ENCODE measurements at places on chromosomes 3 and 15.

DNA sequence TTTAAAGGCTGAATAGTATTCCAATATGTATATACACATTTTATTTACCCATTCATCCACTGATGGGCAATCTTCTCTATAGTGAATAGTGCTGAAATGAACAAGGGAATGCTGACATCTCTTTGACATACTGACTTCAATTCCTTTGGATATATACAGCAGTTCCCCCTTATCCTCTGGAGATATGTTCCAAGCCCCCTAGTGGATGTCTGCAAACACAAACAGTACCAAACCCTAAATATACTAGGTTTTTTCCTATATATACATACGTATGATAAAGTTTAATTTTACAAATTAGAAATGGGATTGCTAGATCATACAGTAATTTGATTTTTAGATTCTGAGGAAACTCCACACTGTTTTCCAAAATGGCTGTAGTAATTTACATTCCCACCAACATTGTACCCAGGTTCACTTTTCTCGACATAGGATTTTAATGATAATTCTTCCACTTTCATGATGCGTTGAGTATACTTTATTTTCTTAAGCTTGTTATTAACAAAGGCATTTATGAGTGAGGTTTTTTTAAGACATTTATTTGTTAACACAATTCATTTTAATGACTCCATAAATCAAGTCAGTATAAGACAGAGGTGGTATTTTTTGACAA is 38.2 kb downstream of the VPS13C start:
- peak; percentile 3 for DNase-seq

GRCh38 chr3:61438253-61439121 is 122.9 kb upstream of the PTPRG start:
- no peak for DNase-seq

DNA sequence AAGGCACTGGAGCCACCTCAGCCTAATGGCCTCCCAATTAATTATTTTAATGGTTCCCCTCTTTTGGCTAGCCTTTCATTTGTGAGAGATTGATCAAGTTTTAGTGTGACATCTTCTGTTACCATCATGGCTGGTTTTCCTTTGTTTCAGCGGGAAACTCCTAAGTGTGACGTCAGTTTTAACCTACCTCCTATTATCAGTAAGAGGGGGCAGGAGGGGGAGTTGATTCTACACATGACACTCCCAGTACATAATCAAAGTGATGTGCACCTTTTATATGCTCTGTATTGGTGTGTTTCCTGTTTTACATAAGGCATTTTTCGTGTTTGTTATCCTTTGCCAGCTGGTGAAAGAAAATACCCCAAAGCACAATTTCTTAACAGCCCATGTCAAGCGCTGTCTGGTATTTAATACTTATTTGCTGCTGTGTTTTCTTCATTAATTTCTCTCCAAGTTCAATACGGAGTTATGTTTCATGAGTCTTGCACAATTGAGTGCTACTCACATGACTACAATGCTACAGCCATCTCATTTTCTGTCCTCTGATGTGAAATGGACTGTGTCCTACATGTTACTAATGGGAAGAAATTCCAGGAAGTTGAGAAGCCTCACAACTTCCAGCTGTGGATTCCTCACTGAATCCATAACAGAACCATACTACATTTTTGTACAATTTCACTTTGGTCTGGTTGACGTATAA is 52.2 kb upstream of the POLR2M start:
- peak; percentile 73 for DNase-seq

DNA sequence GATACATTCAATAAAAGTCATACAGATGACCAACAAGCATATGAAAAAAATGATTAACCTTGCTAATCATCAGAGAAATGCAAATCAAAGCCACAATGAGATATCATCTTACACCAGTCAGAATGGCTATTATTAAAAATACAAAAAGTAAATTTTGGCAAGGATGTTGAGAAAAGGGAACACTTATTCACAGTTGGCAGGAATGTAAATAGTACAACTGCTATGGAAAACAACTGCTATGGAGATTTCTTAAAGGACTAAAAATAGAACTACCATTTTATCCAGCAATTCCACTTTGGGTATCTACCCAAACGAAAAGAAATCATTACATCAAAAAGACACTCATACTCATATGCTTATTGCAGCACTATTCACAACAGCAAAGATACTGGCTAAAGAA is 1121.8 kb downstream of the TBL1XR1 start:
- no peak for DNase-seq

GRCh38 chr3:185420762-185421161 is 57.8 kb downstream of the MAP3K13 start:
- DNase-seq = no peak

GRCh38 chr3:193863657-193864357 is 270.8 kb downstream of the OPA1 start:
- DNase-seq = peak; percentile 28

GRCh38 chr3:138197058-138197457 is 10.0 kb downstream of the ARMC8 start:
- peak; percentile 26 for DNase-seq

DNA sequence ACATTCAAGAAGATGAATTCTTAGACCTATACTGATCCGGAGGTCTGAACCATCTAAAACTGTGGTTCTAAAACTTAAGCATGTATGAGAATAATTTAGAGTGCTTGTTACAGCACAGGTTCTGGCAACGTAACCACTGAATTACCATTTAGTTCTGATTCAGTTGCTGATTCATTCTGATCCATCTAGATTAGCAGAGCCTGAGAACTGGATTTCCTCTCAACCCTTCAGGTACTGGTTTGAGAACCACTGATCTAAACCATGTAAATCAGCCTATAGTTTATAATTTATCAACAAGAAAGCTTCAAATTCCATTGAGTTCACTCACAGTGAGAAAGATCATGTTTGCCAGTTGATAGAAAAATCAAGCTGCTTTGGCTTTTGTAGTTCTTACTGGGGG is 1001.1 kb upstream of the EPHA6 start:
- DNase-seq = peak; percentile 7

- no peak for DNase-seq
Measured at GRCh38 chr3:49533786-49534519, 20.3 kb upstream of the BSN start.

DNA sequence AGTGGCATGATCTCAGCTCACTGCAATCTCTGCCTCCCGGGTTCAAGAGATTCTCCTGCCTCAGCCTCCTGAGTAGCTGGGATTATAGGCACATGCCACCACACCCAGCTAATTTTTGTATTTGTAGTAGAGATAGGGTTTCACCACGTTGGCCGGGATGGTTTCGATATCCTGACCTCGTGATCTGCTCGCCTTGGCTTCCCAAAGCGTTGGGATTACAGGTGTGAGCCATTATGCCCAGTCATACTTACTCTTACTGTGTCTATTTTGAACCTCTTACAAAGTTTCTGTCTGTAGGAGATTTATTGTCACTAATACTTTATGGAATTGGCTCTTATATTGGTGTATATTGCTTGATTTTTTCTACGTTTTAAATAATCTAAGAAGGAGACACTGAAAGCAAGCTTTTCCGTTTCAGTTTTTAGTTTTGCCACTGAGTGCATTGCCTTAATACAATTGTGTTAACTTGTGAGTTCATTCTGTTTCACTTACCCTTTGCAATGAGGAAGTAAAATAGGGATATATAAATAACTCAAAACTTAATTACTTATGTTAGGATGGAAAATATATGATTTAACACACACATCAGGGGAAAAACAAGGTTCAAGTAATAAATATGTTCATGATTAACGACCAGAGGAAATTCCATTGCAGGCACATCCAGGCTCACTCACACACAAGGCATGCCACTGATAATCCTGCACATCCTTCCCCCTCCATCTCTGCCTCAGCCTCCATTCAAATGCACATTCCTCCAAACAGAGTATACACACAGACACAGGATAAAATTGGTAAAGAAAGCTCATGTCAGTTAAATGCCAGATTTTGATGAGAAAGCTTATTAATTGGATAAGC is 279.3 kb upstream of the RASGRP1 start:
- peak; percentile 96 for DNase-seq

DNA sequence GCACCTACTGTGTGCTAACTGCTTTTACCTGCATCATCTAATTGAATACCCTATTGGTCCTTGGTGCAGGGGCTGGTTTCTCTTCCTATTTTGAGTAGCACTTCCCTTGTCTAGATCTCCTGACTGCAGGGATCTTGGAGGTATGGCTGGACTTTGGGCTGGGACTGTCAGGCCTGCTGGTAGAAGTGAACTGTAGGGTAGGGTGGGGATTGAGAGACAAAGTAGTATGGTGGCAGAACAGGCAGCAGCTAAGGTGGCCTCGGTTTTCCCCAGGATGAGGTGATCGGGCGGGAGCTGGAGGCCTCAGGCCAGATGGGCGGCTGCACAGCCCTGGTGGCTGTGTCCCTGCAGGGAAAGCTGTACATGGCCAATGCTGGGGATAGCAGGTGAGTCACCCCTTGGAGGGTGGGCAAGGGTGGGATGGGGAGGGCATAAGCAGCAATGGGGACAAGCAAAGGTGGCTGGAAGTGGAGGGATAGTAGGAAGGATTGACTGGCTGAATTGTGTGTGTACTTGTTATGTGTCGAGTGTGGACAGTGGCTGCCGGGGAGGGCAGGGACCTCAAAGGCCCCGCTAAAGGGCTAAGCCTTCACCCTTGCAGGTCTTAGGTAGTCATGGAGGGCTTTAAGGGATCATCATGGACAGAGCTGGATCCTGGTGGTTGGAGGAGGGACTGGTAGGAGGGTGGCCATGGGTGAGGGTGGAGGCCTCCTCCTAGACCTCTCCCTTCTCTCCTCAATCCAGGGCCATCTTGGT is 2.0 kb downstream of the PPM1M start:
- no peak for DNase-seq

DNA sequence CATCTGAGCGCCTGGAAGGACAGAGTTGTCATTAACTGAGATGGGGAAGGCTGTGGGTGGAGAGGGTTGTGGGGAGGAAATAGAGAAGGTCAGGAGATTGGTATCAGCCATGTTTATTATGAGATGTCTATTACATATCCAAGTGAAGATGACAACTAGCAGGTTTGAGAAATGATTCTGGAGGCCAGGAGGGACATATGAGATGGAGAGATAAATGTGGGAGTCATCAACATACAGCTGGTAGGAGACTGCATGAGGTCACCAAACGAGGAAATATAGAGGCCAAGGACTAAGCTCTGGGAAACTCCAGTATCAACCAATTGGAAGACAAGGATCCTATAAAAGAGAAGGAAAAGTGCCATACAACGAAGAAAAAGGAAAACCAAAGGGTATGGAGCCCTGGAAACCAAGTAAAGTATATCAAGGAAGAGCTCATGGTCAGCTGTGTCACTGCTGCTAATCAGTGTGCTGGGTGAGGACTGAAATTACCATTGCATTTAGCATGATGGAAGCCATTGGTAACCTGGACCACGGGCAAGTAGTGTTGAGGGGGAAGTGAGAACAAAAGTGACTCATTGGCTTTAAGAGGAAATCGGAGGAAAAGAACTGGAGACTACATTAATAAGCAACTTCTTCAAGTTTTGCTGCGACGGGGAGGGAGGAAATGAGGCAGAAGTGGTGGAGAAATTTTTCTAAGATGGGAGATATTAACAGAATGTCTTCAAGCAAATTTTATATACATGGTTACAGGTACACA is 14.0 kb upstream of the UACA start:
- no peak for DNase-seq

DNA sequence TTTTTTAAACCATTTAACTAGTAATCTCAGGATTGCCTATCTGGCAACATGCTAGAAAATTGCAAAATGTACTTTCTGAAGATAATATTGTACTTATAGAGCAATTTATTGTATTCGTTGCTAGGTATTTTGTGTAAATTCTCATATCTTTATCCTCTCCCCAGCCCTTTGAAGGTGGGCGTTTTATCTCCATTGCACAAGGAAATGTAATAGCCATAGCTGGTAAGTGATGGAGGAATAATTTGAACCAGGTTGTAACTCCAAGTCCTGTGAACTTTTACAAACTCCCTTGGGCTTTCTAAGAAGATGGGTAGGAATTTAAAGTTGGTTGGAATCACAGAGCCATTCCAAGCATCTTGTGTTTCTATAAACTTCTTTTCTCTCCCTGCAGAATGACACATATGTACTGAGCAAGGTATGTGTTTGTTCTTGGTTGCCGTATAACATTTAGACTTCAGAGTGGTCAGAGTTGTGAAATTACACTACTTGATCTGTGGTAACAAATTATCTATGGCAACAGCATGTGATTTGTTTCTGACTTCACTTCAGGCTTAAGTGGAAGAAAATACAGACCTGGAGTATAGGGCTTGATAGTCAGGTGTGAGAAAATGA is 170.9 kb downstream of the AKAP13 start:
- peak; percentile 30 for DNase-seq

GRCh38 chr15:51382787-51383186 is 41.3 kb downstream of the GLDN start:
- DNase-seq = peak; percentile 62

Measured in fibroblast of upper back skin (primary cell).